ENCODE measurements at places on chromosomes 7 and 10.

DNA sequence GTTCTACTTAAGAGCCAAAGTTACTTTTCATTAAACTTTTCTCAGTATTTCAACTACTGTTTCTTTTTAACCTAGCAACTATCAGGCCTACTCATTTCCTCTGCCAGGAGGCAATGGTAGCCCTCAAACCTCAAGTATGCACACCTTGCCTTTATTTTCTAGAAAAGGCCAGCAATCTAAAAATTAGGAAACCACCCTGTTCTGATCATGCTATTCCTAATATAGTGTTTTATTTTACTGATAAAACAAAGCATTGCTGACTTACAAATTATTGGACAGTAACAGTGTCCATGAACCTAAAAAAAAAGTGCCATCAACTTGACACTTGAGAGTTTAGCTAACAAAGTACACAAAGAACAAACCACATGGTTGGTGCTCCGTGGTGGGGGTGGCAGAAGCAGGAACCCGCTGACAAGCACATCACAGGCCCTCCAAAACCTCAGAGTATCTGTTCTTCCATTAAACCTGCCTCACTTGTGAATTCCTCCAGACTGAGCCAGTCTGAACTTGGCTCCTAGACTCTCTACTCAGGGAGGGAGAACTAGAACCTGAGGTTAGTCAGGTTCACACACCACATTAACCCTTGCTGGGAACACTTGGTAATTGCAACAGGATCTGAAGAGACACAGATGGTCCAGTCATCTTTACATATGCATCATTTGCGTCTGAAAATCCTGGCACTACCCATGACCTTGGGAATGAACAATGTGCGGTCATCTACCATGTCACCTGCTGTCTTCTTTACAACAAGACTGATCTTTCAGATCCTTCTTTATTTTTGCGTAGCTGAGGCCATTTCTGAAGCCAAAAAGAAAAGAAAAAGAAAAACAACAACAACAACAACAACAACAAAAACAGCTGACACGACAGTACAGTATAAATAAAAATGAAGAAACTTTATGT is 31.9 kb downstream of the PIP4K2A start:
- DNase-seq, result no peak

GRCh38 chr7:70568674-70569334 is 563.1 kb upstream of the GALNT17 start:
- DNase-seq, result no peak

GRCh38 chr7:137772748-137773147 is 74.0 kb downstream of the DGKI start:
- DNase-seq, result peak; percentile 40

- no peak for DNase-seq
These were observed 57.3 kb upstream of the HABP2 start for GRCh38 chr10:113495553-113495952.

DNA sequence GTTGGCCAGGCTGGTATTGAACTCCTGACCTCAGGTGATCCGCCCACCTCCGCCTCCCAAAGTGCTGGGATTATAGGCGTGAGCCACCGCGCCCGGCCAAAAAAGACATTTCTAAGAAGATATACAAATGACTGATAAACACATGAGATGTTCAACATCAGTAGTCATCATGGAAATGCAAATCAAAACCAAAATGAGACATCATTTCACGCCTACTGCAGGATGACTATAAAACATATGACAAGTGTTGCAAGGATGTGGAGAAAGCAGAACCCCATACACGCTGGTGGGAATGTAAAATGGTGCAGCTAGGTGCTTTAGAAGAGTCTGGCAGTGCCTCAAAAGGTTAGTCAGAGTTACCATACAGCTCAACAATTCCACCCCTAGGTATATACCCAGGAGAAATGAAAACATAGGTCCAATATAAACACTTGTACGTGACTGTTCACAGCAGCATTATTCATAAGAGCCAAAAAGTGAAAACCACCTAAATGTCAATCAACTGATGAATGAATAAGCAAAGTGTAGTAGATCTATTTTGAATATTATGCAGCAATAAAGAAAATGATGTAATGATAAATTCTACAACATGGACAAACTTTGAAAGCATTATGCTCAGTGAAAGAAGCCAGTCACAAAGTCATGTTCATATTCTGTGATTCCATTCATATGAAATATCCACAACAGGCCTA is 24.5 kb downstream of the TMEM209 start:
- no peak for DNase-seq

GRCh38 chr10:81995254-81995653 is 120.3 kb downstream of the NRG3 start:
- no peak for DNase-seq

GRCh38 chr10:14543046-14543903 is 212.6 kb upstream of the FRMD4A start:
- peak; percentile 8 for DNase-seq

GRCh38 chr10:122084286-122085041 is 95.5 kb downstream of the TACC2 start:
- no peak for DNase-seq

DNA sequence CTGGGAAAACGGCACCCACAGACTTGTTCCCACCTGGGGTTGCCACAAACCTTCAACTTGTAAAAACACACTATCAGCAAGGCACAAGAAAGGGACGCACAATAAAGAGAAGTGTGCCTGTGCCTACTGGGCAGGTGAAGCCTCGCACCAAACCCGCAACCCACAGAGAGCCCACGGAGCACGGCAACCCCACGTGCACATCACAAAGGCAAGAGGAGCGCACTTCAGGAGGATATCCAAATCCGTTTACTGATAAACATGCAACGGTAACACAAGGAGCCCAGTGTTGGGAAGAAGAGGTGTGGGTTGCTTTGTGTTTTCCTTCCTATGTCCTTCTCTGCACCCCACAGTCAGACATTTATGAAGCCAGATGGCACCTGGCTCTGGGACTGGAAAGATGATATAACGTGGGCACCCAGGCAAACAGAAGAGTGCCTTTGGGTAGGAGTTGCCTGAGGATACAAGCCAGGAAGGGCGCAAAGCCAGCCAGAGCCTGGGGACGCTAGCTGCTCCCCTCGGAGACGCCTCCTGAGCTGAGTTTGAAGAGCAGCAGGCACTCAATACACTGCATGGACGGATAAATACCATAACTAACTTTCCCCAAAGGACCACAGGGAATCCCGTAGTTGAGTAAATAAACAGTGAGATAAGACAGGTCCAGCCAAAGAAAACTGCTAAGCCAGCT is 41.6 kb downstream of the TCERG1L start:
- DNase-seq, result no peak

- DNase-seq, result no peak
These were observed 25.2 kb upstream of the FIGNL1 start for GRCh38 chr7:50475340-50475739.

- DNase-seq, result no peak
These were observed 763.9 kb downstream of the GRID1 start for GRCh38 chr10:85602713-85603112.

DNA sequence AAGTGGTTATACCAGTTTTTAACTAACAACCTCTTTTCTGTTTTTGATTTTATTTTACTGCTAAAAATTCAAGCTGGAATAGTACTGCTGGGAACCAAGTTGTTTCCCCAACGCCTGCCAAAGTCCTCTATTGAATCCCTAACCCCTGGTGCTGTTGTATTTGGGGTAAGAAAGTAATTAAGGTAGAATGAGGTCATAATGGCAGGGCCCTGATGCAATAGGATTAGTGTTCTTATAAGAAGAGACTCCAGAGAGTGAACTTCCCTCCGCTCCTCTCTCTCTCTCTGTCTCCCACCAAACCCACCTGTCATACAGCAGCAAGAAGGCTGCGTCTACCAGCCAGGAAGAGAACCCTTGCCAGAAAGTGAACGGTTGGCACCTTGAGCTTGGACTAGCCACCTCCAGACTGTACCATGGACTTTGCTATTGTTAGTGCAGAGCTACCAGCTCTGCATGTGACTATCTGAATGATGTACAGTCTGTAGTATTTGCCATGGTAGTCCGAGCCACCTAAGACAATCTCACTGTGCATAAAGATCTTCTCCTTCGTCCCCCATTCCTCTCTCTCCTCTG is 86.5 kb upstream of the KLF6 start:
- no peak for DNase-seq

DNA sequence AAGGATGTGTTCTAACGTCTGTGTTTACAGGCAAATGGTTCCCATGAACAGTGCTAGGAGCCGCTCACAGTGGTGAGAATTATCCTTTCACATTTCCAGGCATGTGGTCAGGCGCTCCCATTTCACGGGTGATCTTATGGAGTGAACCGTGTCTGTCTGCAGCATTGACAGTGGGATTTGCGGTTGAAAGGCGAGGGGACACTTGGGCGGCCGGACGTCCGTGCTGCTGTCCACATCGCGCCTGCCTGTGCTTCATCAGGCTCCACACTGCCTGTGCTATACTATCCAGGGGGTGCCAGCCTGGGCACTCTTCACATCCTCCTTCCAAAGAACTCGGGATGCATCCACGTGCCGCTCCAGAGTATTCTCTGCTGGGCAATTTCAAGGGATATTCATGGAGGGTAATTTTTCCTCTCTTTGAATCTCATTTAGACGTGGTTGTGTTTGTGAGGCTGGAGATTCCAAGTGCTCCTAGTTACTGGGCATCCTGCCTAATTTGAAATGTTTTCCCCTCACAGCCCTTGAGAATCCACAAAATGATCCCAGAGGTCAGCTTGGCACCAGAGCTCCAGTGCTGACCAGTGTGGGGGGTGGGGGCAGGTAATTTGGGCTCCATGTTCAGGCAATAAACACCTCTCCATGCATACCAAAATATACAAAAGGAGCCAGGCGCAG is 61.9 kb upstream of the EBF3 start:
- DNase-seq, result no peak

GRCh38 chr7:44678471-44679179 is 70.0 kb upstream of the ZMIZ2 start:
- DNase-seq, result peak; percentile 64

DNA sequence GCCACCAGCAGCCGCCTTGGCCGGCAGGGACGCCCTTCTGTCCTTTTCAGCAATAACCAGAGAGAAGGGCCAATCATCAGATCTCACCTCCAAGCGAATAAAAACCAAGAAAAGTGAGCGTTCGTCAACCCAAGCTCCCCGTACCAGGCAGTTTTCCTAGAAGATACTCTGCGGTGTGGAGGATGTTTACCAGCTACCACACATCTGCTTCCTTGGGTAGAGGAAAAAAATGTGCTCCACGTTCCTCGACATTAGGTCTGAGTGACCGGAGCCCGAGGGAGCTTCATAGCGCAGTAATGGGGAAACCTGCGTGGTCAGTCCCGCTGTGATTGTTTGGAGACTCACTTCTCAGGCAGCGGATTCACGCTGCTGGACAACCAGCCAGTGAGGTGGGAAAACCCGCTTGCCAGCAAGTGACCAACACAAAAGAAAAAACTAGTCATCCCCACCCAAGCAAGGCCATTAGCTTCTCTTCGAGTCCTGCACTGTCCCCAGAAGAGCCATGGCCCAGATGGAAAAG is 73.0 kb downstream of the ZRANB1 start:
- no peak for DNase-seq

DNA sequence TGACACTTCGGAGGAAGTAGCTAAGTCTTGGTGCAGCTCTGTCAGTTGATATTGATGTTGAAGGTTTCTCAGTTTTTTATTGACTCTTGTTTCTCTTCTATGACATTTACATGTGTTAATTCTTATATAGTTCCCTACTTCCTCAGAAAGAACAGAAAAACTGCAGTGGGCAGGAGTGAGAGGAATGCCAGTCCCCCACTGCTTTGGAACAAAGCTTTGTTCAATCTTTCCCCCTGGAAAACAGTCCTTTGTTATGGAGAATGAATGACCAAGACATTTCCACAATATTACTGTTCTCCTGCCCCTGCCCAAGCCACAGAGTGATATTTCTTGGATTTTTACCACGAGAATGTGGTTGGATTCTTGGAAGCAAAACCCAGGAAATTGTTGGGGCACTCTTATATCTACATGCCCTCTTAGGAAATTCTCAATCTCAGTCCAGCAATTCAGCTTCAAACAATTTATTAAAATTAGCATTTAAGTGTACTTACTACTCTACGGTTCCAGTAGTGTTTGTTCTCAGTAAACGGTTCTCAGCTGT is 258.0 kb upstream of the KCND2 start:
- DNase-seq, result no peak

DNA sequence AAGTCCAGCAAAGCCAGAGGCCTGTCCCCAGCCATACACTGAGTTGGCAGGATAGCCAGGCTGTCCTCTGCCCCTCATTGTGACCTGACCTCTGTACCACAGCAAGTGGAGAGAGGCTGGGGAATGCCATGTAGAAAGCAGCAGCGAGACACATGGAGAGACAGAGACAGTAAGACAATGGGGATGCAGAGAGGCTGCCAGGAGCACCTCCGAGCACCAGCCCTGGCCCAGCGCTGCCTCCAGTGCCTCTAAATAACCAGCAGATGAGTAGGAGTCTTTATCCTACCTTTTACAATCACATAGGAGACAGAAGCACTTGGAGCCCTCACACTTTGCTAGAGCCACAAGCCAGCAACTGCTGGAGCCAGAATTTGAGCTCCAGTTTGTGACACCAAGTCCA is 8.1 kb downstream of the GDF2 start:
- DNase-seq, result no peak

- DNase-seq, result peak; percentile 16
These were observed 92.1 kb upstream of the SAMD8 start for GRCh38 chr10:75019370-75019769.

- peak; percentile 10 for DNase-seq
These were observed 79.3 kb upstream of the ACBD5 start for GRCh38 chr10:27319752-27320431.

GRCh38 chr10:24695452-24695851 is 28.2 kb downstream of the ARHGAP21 start:
- DNase-seq, result no peak

GRCh38 chr10:62433901-62434300 is 59.7 kb downstream of the ZNF365 start:
- no peak for DNase-seq

- DNase-seq, result no peak
These were observed 10.3 kb upstream of the CNTNAP2 start for GRCh38 chr7:146106319-146106718.

GRCh38 chr10:106740-107139 is 28.5 kb upstream of the ZMYND11 start:
- DNase-seq, result no peak

- DNase-seq, result peak; percentile 83
These were observed 302.6 kb downstream of the KLF6 start for GRCh38 chr10:3482200-3482993.

DNA sequence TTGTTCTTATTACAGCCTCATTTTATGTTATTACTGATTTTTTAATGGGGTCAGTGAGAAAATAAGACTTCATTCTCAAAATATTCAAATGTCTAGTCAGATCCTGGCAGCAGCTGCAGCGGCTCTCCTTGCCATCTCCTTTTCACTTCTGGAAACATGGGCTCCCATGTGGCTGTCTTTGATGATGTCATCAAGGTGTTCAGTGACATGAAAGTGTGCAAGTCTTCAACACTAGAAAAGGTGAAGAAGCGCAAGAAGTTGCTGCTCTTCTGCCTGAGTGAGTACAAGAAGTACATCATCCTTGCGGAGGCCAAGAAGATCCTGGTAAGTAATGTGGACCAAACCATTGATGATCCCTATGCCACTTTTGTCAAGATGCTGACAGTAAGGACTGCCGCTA is 19.6 kb downstream of the KLLN start:
- no peak for DNase-seq

GRCh38 chr10:5809527-5810154 is 3.6 kb downstream of the GDI2 start:
- DNase-seq, result no peak

Data from fibroblast of the conjunctiva (primary cell).